ENCODE measurements at places on chromosomes 3 and 15.
A peak's percentile ranks its signal among the peaks of the same experiment; 100 is the strongest.

DNA sequence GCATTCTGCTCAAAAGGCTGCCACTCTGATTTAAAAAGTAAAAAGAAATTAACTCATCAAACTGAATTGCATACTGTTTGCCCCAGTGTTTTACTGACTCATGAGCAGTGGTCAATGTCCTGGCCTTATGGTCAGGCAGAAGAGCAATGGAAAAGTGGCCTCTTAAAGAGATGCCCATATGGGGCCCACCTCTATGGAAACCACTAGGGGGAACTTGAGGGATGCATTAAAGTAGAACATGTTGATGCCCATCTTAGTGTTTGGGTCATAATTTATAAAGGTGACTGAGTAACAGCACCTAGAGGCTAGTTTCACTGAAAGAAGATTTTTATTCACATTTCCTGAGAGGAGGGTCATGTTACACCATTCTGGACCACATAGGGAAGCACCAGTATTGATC lies 66.5 kb upstream of the RNU6-1 start:
- no peak for DNase-seq

- no peak for DNase-seq
Measured at GRCh38 chr3:171354049-171354705, 106.0 kb downstream of the TNIK start.

DNA sequence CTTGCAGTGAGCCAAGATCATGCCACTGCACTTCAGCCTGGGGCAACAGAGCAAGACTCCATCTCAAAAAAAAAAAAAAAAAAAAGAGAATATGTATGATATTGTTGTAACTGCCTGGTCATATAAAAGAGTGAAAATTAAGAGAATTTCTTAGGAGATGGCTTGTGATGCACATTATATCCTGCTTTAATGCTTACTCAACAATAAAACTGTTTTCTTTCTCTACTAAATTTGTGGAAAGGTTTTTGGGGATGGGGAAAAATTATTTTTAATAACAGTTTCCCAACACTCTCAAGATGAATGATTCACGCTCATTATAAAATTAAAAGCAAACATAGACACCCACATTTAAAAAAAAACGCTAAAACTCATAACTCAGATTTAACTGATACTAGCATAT lies 1163.0 kb downstream of the SI start:
- DNase-seq, result no peak

- no peak for DNase-seq
Measured at GRCh38 chr15:67146875-67147381, 81.5 kb downstream of the SMAD3 start.

- DNase-seq, result no peak
Measured at GRCh38 chr3:13484851-13485590, 4.9 kb downstream of the HDAC11 start.

DNA sequence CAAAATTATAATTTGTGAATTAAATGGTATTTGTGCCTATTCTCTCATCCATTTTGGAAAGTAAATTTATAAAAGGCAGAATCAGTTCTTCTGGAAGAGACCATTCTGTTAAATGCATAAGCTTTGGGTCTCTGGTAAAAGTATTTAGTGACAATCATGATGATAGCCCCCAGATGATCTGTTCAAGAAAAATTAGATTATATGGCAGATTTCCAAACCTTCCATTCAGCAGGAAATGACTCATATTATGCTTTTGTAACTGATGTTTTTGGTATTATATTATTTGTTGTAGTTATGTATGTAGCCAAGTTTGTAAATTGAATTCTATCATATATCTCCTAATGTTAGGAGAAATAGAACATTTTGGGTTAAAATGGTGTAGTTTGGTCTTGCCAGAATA lies 340.8 kb upstream of the DPH6 start:
- no peak for DNase-seq

DNA sequence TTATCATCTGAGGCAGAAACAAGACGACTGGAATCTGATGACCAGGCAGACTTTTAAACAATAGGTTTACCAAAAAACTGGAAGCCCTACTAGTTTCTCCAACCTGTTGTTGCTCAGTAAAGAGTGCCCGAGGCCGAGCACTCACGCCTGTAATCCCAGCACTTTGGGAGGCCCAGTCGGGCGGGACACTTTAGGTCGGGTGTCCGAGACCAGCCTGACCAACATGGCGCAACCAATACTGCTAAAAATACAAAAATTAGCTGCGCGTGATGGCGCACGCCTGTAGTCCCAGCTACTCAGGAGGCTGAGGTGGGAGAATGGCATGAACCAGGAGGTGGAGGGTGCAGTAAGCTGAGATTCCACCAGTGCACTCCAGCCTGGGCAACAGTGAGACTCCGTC lies 1.1 kb upstream of the WDR5B start:
- DNase-seq, result no peak

DNA sequence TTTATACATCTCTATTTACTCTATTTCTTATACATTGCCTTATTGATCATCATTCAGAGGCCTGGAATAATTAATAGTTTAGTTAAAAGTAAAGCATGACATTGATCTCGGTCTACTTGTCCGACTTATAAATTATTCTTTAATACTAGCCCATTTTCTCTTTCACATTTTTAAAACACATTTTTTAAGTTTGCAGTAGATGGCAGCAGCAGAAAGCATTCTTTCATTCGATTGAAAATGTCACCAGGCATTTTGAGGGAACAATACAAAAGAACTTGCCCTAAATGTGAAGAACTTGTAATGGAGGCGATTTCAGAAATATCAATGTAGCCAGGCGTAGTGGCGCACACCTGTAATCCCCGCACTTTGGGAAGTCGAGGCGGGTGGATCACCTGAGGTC lies 15.5 kb upstream of the MAP3K13 start:
- no peak for DNase-seq

DNA sequence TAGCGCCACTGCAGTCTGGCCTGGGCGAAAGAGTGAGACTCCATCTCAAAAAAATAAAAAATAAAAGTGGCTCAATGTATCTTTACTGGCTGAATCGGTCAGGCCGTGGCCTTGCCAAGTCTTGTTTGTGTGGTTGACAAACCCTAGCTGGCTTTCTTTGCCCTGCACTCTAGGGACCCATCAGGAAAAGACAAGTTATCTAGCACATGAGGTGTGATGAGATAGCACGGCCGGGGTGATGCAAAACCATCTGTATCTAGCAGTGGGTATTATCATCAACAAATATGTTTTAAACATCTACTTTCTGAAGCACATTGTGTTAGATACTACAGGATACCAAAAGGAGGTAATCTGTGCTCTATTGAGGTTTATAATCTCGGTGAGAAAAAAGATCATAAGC lies 3.9 kb upstream of the DPP8 start:
- DNase-seq, result no peak

- DNase-seq, result no peak
Measured at GRCh38 chr3:22360164-22360563, 609.2 kb upstream of the ZNF385D start.

- DNase-seq, result no peak
Measured at GRCh38 chr3:49173792-49174170, 2.4 kb downstream of the KLHDC8B start.

GRCh38 chr3:15979900-15980299 lies 182.1 kb upstream of the ANKRD28 start:
- DNase-seq, result no peak

GRCh38 chr3:111571282-111571681 lies 23.9 kb downstream of the ZBED2 start:
- no peak for DNase-seq

DNA sequence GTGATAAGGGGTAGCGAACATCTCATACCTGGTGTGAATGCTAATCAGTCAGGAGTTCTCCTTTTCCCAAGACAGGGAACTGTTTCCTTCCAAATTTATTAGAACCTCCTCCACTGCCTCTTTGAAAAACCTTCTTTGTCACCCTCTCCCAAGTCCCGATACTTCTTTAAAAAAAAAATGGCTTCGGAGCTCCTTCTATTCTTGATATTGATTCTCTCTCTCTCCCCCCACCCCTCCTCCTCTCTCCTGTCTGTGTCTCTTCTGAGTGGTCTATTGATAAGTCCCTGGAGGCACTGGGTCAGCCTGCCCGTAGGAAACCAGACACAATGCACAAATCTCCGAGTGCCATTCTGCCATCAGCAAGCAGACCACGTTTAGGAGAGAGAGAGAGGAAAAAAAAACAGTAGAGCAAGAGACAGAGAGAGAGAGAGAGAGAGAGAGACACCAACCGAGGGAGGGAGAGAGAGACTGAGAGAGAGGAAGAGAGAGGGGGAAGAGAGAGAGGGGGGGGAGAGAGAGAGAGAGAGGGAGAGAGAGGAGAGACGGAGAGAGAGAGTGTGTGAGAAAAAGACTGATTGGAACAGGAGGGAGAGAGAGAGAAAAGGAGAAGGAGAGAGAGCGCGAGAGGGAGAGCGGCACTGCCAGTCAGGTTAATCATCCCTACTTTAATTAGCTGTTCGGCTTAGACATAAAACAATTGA lies 160.9 kb downstream of the TIGIT start:
- DNase-seq, result no peak

DNA sequence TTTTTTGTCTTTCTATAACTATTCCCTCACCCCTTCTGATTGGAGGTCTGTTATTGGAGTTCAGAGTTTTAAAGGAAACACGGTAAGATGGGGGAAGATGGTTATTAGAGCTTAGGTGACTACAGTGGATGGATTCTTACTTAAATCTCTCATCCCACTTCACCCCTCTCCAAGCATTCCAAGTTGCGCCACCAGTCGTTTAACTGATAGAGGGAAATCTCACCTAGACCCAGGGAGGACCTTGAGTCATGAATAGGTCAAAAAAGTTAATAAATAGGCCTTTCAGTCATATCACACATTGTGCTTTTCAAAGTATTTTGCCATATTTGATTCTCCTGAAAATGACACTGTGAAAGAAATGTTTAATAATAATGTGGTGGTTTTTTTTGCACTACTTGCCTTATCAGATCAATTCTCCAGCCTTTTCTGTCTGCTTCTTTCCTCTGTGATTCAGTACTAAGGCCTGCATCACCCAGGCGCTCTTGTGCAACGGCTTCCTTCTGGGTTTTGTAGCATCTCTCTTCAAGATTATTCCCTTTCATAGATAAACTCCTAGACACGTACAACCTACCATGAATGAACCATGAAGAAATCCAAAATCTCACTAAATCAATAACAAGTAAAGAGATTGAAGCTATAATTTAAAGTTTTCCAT lies 100.4 kb upstream of the TGFBR2 start:
- no peak for DNase-seq

DNA sequence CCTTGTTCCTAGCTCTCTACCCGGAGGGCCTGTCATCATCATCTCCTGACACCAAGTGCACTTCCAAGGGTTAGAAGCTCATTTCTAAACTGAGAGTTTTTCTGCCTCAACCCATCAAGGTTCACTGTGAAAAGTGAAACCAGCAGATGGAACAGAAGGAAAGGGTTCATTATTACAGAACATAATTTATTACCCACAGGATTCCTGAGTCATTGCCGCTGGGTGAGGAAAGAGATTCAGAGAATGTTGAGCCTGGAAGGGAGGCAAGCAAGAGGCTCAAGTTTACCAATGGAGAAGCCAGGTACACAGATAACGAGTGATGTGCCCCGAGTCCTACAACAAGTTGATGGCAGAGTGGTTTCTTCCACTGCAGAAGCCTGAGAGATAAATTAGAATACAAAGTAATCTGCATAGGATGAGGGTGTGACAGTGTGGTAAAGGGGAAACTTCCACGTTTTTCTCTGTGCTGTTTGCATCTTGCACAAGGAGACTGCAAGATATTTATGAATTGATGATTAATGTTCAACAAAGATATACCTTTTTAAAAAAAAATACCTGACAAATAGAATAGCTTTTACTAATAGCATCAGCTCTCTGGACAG lies 80.5 kb upstream of the SETMAR start:
- no peak for DNase-seq

DNA sequence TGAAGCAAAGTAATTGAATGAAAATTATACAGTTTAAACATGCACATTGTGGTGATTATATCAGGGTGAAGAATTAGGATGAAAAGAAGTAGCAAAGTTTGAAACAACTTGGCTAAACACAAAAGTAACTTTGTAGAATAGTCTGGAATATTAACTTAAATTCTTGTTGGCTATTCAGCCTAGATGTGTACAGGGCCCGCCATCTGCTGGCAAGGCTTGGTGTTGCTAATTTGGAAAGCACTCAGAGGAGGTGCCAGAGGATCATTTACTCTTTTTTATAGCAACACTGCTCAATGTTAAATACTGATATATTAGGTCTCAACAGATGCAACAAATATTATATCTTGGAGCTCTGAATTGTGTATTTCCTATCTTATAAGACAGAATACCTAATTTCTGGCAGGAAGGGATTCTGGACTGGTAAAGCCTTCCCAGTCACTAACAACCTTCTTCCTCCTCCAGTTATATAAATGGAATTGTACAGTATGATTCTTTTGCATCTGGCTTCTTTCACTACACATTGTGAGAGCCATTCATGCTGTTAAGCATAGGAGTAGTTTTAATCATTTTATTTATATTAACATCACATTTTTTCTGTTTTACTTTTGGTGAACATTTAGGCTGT lies 36.1 kb downstream of the TTC23 start:
- no peak for DNase-seq

- DNase-seq, result no peak
Measured at GRCh38 chr3:120432150-120432860, 18.5 kb downstream of the FSTL1 start.

DNA sequence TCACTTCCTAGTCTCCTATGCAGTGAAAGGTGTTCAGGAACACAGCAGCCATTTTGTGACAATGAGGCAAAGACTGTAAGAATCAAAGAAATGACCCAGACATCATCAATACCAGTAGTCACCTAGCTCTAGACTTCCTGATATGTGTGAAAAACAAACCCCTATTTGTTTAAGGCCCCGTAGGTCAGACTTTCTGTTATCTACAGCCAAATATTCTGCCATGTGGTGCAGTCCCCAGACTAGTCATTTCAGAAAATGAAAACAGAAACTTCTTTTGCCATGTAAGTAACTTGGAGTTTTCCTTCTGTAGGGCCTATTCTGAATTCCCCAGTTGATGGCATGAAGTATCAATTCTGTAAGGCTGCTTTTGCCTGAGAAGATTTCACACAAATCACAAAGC lies 181.7 kb upstream of the SNTN start:
- no peak for DNase-seq

GRCh38 chr3:41708176-41708575 lies 253.7 kb downstream of the ULK4 start:
- DNase-seq, result no peak

DNA sequence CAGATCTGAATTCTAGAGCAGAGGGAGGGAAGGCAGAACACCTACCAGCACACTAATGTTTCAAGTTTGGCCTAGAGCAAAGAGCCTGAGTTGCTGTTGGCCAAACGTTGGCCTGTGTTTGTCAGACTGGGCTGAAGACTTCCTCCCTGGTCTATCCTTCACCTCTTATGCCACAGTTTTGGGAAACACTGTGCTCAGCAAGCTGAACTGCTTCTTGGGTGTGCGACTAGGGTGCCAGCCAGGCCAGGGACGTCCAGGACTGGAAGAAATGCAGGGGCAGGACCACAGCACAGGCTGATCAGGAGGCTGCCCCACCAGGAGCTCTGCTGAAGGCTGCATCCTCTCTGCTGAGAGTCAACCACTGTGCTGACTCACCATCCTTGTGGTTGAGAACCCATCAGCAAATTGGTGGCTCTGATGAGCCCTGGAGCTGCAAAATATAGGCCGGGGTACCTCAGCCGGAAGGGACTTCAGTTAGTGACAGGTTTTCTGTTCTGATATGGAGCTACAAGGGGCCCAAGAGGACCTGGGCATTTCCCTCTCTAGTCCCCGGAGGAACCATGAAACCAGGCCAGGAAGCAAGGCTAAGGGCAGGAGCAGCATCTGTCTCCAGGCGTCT lies 131.6 kb upstream of the RASGRP1 start:
- DNase-seq, result peak; percentile 28
